ENCODE measurements at places on chromosomes 1 and 21.

DNA sequence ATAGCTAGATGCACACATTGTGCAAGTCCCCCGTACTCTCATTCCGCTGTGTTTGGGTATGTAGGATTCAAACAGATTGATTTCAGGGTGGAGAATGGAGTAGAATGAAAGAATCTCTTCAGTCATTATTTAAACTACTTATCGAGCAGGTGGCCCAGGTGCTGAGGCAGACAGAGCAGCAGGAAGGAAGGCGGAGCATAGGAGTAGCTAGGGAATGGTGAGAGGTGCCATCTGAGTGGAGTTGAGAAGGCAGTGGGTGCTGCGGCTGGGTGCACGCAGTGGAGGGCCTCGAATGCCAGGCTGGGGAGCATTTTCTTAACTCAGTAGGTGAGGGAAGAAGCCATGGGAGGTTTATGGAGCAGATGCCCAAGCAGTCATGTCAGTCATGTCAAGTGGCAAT is 45.2 kb upstream of the CD101 start:
- DNase-seq: no peak

DNA sequence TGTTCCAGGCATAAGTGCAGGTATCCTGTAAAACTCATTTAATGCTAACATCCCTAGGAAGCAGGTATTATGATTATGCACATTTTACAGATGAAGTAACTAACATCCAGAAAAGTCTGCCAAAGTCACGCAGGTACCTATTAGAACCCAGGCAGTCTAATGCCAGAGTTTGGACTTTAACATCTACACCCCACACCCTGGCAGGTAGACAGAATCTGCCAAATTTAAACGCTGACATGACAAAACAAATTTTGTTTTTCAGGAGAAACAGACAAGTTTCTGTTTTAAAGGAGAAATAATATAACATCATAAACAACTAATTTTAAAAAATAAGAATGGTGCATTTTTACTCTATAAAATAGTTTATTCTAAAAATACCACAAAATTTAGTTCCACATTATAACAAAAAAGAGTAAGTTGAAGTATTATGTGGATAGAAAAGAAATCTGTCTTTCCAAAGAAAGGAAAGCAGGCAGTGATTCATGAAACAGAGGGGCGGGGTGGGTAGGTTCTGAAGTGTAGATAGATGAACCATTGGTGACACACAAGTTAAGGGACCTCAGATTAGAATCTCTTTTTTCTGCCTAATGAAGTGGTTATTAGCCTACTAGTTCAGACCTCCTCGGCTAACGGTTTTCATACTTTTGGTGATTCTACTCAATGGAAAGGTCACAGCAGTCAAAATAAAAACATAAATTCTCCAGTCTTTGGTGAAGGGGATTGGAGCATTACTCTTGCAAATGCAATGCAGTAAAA is 1.7 kb downstream of the ASPM start:
- no peak for DNase-seq

GRCh38 chr21:21688889-21689288 is 690.7 kb downstream of the NCAM2 start:
- peak; percentile 56 for DNase-seq

DNA sequence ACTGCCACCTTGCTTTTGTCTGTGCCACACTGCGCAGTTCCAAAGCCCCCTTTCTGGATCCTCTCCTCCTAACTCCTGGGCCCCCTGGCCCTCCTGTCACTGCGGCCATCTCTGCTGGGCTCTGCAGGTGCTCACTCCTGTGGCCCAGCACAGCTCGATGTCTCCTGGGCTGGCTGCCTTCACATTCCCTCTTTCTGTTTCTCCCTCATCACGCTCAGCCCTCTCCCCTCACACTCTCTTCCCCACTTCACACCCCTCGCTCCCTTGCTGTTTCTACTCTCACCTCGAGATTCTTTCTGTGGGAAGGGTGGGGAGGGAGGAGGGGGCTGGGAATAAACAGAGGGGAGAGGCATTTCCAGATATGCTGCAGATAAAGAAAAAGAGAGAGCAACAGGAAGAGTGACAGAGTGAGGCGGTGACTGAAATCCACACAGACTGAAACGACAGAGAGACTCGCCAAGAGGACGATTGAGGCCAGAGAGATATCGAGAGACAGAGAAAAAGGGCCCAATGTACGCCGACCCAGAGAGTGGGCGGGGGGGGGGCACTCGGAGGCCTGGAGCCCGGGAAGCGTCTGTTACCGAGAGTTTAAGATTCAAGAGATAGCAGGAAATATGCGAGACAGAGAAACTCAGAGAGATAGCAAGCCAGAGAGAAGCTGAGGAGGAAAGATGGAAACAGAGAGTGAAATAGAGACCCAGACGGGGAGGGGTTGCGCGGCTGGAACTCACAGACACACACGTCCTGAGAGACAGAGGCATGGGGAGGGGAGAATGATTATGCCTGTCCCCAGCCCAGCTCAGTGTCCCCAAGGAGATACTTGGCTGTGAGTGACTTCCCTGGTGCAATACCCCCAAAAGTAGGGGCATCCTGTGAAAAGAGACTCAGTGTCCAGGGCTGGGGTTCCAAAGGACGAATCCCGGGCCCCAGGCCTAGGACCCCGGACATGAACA is 666 bp downstream of the CSF3R start:
- no peak for DNase-seq

DNA sequence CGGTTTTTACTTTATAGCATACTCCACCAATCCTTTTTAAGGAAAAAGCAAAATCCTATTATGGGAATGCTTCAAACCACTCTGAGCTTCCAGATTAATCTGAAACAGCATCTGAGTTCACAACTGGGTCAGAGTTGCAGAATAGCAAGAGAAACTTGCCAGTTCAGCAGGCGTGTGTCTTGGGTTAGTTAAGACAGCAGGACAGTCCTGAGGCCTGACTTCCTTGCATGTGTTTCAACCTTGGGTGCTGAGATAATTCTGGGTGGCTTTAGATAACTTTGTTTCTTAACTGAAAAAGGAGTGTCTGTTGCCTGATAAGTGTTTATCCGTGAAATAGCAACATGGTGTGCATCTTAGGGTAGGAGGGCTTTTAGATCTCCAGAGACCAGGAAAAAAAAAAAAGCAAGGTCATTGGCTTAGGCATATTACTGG is 169.2 kb downstream of the DHRS3 start:
- DNase-seq: no peak

GRCh38 chr1:67120855-67121619 is 13.7 kb downstream of the C1orf141 start:
- no peak for DNase-seq

DNA sequence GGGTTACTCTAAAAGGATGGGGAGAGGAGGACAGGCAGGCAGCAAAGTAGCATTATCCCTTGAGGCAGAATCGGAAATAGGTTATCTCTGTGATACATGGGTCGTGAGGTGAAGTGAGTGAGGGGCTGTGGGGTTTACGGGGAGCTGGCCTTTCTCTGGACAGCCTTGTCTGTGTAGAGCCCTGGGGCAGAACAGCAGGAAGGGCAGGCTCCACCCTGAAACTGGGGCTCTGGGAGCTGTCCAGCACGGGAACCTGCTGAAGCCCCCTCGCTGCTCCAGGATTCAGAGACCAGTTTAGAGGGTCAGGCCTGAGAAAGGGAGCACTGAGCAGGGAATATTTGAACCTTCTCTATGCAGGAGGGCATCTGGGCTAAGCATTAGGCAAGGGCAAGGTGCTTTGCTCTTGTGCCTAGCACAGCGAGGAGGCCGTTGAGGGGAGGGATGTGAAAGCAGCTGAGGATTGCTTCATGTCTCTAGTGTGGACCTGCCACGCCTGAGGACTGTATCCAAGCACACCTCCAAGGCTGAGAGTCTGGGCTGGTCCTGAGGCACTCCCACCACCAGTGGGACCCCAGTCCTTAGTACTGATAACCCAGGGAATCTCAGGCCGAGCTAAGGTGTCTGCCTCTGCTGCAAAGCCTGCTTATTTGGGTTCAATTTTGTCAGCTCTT is 55.8 kb downstream of the NAV1 start:
- peak; percentile 63 for DNase-seq

GRCh38 chr1:235996048-235996785 is 68.7 kb downstream of the NID1 start:
- no peak for DNase-seq

DNA sequence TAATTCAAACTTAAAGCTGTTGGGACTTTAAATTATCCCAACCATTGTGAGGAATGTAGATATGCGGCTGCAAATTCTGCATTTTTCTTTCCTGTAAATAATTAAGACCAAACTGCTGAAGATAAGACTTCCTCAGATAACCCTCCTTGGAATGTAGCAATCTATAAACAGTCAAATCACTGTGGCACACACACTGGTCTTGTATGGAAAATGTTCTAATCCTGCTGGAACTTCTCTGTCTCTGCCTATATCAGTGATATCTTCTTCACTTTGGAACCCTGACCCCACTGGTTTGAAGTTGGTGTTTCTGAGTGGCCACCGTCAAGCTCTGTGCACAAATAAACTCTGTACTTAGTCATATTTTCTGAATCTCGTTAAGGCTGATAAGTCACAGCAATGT is 32.9 kb downstream of the HSF2BP start:
- DNase-seq: no peak

GRCh38 chr1:168252204-168252733 is 26.5 kb downstream of the SFT2D2 start:
- DNase-seq: no peak

- no peak for DNase-seq
Measured at GRCh38 chr1:116902027-116902426, 7.7 kb upstream of the PTGFRN start.

GRCh38 chr21:38902608-38903445 is 97.1 kb downstream of the ETS2 start:
- no peak for DNase-seq

DNA sequence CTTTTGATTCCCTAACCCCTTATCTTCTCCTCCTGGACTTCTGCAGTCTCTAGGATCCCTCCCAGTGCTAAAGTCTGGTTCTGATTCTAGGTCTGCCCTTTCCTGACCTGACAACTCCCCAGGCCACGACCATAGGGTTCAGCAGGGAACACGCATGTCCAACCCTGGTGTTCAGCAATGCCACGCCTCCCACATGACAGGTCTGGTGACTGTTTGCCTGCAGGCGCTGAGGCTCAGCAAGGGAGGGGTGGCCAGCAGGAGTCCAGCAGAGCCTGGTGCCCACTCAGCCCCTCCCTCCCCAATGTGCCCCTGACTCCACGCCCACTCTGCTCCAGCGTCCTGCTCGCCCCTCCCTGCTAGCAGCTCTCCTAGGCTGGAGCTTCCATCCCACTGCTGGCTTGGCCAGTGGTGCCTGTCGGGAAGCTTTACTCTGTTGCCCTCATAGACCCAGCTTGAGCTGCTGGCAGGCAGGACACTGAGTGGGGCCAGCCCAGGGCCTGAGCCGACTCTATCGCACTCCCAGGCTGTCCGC is 17.3 kb downstream of the SLC9A1 start:
- DNase-seq: no peak

- DNase-seq: no peak
Measured at GRCh38 chr1:54151013-54151412, 1.8 kb downstream of the CDCP2 start.

GRCh38 chr1:199007423-199007822 is 368.6 kb downstream of the PTPRC start:
- DNase-seq: no peak

- no peak for DNase-seq
Measured at GRCh38 chr1:240090957-240091600, 604 bp upstream of the FMN2 start.

GRCh38 chr1:201570181-201570885 is 31.4 kb downstream of the NAV1 start:
- no peak for DNase-seq

DNA sequence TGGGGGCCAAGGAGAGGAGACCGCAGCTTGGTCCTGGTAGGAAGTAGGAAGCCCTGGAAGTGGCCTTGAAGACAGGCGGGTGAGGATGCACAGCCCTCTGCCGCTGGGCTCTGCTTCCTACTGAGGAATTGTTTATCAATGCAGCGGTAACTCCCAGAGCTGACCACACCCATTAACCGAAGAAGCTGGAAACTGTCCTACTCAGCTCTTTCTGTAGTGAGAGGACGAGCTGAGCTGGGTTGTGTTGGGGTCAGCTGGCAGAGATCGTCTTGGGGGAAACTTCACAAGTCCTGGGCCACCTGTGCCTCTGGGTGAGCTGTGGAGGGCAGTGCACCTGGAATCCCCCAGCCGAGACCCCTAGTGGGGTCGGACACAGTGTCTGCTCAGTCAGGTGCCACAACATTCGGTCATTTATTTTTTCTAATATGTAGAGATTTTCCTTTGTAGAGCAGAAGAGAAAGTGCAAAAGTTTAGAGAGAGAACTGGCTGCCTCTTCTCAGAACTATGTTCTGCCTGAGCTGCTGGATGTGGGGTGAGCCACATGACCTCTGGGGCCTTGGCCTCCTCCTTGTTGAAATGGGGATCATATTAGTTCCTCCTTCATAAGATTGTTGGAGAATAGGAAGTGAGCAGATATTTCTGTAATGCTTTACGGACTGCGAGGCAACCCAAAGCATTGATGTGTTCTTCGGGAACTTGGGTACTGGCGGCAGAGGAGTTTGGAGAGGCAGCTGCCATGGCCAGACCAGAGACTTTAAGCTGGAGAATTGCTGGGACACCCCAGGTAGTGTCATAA is 3.6 kb downstream of the NECAP2 start:
- no peak for DNase-seq

DNA sequence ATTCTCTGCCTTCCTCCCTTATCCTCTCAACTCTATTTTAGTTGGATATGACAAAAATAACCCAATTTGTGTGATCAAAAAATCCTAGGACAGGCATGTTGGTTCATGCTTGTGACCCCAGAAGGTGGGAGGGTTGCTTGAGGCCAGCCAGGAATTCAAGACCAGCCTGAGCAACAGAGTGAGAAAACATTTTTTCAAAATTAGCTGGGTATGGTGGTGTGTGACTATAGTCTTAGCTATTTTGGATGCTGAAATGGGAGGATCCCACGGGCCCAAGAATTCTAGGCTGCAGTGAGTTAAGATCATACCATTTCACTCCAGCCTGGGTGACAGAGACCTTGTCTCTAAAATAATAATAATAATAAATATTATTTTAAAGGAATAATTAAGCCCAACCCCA is 1383.1 kb upstream of the ADGRL2 start:
- DNase-seq: no peak

All from NT2/D1 (cell line).